Bladder microvascular endothelial cell (primary cell): ENCODE measurements at places on chromosomes 3 and 15. TPM values are rescaled to one million over a fixed set of nuclear protein-coding genes. Genes with fewer than 3 reads are reported as not detected.

PLOD2 gene
- total RNA-seq = 69.6 and 223 TPM in 2 replicates

MESP1 gene
- 0.16 and 0.31 TPM in 2 replicates for total RNA-seq

ILDR1 gene
- total RNA-seq = not detected in 2 replicates

ZNF620 gene
- 2.8 and 7.2 TPM in 2 replicates for total RNA-seq

SPSB4 gene
- total RNA-seq = not detected in 2 replicates

ALAS1 gene
- total RNA-seq = 32.7 and 41.0 TPM in 2 replicates

CPNE9 gene
- not detected in 2 replicates for total RNA-seq
